Stimulated activated CD8-positive, alpha-beta memory T cell treated with anti-CD3 and anti-CD28 coated beads, Interleukin-2, amount 100 ng/mL, for 1 hour (primary cell): ENCODE measurements at places on chromosomes 11 and 22.

DNA sequence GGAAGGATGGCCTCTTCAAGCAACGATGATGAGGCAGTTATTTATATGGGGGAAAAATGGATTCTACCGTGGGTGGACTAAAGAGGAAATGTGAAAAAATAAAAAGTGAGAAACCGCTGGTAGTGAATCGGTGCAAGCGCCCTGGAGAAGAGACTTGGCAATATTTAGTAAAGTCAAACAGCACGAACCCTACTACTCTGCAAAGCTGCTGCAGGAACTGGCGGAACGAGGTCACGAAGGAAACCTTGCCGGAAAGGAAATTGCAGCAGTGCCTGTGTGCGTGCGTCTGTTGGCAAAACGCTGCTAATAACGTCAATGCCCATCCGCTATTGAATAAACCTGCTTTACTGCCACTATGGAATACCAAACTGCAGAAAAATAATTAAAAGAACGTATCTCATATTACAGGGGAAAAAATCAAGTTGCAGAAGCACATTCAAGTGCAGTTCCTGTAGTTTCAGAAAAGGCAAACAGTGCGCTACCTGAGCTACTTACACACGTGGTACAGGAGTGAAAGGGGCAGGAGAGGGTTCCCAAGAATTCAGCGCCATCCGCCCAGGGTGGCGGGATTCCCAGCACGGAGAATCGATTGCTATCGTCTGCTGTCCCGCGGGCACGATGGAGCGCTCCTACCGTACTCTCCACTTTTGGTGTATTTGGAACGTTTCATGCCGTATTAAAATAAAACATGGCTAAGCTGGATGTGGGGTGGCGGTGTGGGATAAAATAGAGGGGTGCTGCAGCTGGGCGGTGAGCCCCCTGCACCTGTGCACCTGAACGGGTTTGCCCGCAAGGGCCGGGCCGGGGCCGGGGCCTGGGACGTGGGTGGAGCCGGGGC lies 585 bp upstream of the NADSYN1 start:
- DNase-seq: no peak

GRCh38 chr22:23812378-23812777 lies 25.6 kb downstream of the SMARCB1 start:
- DNase-seq: no peak

DNA sequence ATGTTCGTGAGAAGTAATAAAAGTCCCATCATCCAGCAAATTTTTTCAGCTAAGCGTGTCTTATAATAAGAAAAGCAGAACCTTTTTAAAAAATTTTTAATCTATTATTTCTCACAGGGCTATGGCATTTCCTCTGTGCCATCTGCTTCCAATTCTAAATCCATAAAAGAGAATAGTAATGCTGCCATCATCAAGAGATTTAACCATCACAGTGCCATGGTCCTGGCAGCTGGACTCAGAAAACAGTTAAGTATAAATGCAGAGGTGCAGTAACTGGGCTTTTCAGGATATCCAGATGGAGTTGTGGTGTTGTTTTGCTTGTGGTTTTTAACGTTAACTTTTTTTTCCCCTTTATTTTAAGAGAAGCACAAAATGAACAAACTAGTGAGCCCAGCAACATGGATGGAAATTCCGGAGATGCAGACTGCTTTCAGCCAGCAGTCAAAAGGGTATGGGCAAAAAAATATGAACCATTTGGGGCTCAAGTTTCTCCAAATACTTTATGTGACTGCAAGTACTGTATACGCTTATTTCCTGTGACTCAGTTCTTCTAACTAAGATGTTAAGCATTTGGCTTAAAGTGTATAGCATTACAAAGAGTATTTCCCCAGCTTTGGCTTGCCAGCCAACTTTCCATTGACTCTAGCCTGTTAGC lies 25.2 kb downstream of the GTF2H1 start:
- DNase-seq: no peak

DNA sequence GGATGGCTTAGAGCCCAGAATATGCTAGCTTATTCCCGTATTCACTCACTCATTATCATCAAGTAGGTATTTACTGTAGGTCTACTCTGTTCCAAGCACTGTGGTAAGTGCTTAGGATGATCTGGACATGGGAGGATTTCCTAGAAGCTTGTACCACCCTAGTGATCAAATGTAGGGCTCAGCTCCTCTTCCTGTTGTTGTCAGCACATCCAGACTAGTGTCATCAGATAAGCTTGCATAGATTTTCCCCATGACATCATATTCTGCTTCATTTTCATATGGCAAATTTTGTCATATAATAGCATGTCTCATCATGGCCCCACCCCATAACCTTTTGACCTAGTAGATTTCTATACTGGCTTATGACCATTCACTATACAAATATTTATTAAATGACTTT lies 19.3 kb upstream of the NUCB2 start:
- no peak for DNase-seq

GRCh38 chr11:117045956-117046355 lies 52.3 kb downstream of the SIK3 start:
- no peak for DNase-seq

DNA sequence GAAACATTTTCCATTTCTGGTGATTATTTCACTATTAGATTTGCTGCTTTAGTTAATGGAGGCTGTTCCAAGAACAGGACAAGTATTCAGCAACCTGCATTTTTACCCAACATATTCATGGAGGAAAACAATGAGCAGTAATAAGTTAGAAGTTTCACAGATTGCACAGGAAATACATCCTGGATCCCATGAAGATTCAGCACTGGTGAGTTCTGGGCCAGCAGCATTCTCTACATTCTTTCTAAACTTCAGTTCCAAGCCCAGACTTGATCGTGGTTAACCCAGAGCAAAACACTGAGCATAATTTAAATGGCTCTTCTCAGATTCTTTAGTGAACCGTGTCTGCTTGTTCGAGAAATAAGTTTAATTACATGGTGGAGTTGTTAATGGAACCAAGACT lies 3.8 kb downstream of the FJX1 start:
- no peak for DNase-seq

DNA sequence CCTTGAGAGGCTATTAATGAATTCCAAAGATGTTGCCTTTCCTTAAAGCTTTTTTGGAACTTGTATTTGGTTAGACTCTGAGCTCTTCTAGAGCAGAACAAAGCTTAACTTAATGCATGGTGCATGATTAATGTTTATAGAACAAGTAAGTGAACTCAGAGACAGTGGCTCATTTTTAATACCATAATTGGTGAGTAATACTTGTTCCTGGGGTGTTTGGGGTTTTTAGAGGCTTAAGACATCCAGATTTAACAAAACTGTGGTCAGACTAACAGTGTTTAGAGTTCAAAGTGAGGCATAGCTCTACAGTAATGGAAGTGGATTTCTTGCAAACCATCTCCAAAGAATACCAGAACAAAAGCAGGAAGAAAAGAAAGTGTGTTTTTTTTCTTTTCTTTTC lies 73.7 kb upstream of the CTSC start:
- no peak for DNase-seq
